Activated naive CD4-positive, alpha-beta T cell treated with Interleukin-2 at 50 U/mL for 16 hours (primary cell): ENCODE measurements at places on chromosomes 11 and 22.
A peak's percentile ranks its signal among the peaks of the same experiment; 100 is the strongest.

- no peak for DNase-seq
Observed at GRCh38 chr11:47961383-47961782, 19.0 kb upstream of the PTPRJ start.

- no peak for DNase-seq
Observed at GRCh38 chr22:25919452-25919851, 177.5 kb downstream of the MYO18B start.

- DNase-seq: peak; percentile 44
Observed at GRCh38 chr11:95092549-95093324, 3.1 kb downstream of the ENDOD1 start.

GRCh38 chr11:6619004-6619745 is at the start of gene TPP1:
Gene TPP1, minus strand, starts transcription at chr11:6619422. Its CDS starts 22 bp downstream, at chr11:6619400.
- peak; percentile 91 for DNase-seq

DNA sequence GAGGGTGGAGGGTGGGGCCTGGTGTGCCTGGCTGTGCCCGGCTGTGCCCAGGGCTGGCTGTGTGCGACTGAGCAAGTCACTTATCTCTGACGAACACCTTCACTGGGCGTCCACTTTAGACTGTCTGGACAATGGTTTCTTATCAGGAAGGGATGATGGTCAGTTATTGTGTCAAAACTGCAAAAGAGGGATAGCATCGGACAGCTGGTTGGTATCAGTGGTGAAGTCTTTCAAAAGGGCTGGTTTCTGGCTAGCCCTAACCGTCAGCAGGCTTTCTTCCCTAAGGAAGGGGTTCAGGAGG is 4.1 kb upstream of the MGAT3 start:
- DNase-seq: no peak

DNA sequence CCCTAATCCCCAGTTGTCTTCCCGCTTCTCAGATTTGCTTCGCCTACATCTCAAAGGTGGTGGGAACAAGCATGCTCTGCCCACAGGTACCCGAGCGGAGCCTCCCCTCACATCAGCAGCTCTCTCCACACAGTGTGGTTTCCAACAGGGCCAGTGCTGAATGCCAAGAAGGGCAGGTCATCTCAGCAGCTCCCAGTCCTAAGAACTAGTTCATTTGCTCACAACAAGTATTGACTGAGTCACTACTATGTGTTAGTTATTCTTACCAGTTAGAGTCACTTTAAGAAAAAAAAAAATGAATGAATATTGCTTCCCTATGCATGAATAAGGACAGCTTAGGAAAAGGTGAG is 66.2 kb downstream of the THAP12 start:
- DNase-seq: no peak

GRCh38 chr11:43135966-43136534 is 175.7 kb upstream of the API5 start:
- DNase-seq: no peak

GRCh38 chr11:74933765-74934164 is 15.1 kb downstream of the XRRA1 start:
- DNase-seq: no peak

- no peak for DNase-seq
Observed at GRCh38 chr22:27116312-27117086, 459.1 kb downstream of the MIAT start.
